Osteoblast (primary cell): ENCODE measurements at places on chromosomes 16 and 17. TPM values are rescaled to one million over a fixed set of nuclear protein-coding genes. Genes with fewer than 3 reads are reported as not detected.
A peak's percentile ranks its signal among the peaks of the same experiment; 100 is the strongest.

The ZNF629 gene
- total RNA-seq: 15.3 and 16.3 TPM in 2 replicates

The PERCC1 gene
- not detected in 2 replicates for total RNA-seq

The EIF1 gene
- 94.5 and 101 TPM in 2 replicates for total RNA-seq

The KDM6B gene
- 5.6 and 12.3 TPM in 2 replicates for total RNA-seq

The ACSM3 gene
- total RNA-seq: 0.88 and 1.1 TPM in 2 replicates

The SOX9 gene
- total RNA-seq: 6.5 and 8.3 TPM in 2 replicates

The NOL3 gene
- 9.1 and 10.9 TPM in 2 replicates for total RNA-seq

The UTS2R gene
- not detected in 2 replicates for total RNA-seq

The KCNG4 gene
- total RNA-seq: not detected in 2 replicates

DNA sequence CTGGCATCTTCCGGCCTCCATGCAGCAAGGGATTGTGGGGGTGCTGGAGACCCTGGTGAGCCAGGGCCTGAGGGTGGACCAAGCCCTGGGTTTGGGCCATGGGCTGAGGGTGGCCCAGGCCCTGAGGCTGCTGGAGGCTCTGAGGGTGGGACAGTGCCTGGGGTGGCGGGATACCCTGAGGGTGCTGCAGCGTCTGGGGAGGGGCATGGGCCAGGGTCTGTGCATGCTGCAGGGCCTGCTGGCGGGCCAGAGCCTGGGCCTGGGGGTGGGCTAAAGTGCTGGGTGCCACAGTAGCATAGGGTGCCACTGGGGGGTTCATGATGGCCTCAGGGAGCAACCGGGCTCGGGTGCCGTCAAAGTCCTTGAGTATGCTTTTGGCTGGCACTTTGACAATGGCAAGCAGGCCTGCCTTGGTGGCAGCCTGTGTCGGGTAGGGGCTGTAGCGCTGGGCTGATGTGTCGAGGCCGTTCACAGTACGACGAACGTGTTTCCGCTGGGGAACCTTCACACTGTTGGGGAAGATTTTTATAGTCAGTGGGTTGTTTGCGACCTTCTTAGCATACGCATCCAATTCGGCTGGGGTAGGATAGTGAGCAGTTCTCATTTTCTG, 15.6 kb downstream of the TRAF4 start:
- peak; percentile 42 for DNase-seq

DNA sequence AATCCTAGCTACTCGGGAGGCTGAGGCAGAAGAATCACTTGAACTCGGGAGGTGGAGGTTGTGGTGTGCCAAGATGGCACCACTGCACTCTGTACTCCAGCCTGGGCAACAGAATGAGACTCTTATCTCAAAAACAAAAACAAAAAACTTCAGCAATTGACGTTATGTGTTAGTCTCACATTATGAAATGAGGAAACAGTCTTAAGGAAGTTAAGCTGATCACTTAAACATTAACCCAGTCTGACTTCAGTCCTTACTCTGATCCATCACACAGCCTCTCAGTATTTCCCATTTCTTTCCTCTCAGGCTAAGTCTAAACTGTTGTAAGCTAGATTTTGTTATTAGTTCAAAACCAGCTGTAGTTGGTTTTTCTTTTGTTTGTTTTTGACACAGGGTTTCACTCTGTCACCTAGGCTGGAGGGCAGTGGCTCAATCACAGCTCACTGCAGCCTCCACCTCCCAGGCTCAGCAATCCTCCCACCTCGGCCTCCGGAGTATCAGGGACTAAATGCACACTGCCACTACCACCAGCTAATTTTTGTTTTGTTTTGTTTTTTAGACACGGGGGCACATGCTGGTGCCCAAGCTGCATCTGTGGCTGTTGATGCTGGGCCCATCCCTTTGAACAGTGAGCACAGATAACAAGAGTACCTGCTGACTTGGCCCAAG, 6.3 kb downstream of the JPT1 start:
- DNase-seq: no peak

GRCh38 chr16:84521497-84521770, 17.0 kb upstream of the MEAK7 start:
- no peak for DNase-seq

GRCh38 chr17:50480854-50481490, 2.3 kb downstream of the RSAD1 start:
- no peak for DNase-seq

DNA sequence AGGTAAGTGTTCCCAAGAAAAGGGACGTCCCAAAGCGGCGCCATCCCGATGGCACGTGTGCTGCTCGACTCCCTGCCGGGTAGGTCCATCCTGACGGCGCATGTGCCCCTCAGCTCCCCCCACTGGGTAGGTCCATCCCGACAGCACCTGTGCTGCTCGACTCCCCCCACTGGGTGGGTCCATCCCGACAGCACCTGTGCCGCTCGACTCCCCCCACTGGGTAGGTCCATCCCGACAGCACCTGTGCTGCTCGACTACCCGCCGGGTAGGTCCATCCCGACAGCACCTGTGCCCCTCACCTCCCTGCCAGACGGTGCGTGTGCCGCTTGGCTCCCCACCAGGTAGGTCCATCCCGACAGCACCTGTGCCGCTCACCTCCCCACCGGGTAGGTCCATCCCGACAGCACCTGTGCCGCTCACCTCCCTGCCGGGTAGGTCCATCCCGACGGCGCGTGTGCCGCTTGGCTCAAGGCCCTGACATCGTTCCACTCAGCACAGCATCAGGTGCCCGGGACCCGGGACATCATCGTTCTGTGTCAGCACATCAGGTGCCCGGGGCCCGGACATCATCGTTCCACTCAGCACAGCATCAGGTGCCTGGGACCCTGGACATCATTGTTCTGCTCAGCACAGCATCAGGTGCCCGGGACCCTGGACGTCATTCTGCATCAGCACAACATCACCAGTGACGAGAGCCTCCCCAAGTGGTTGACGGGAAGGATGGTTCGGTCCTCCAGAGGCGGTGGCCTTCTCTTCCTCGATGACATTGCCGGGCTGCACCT, 5.7 kb upstream of the FN3K start:
- peak; percentile 73 for DNase-seq

DNA sequence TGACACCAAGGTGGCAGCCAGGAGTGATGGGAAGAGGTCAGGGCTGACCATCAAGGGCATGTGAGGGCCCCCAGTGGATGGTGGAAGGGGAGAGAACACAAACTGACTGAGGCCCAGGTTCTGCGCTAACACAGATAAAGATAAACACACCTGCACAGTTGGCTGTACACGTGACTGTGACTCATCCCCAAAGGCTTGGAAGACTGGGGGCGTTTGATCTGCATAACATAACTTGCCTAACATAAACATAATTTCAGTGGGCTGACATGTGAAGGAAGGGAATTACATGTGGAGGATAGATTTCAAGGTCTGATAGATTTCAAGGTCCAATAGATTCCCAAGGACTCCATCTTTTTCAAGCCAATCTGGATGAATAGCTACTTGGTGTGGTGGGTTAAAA, 100.9 kb upstream of the TNRC6C start:
- DNase-seq: peak; percentile 36

GRCh38 chr16:58442547-58442946, 50.3 kb downstream of the GINS3 start:
- no peak for DNase-seq

GRCh38 chr16:87585442-87586200, 16.7 kb upstream of the JPH3 start:
- DNase-seq: peak; percentile 38

DNA sequence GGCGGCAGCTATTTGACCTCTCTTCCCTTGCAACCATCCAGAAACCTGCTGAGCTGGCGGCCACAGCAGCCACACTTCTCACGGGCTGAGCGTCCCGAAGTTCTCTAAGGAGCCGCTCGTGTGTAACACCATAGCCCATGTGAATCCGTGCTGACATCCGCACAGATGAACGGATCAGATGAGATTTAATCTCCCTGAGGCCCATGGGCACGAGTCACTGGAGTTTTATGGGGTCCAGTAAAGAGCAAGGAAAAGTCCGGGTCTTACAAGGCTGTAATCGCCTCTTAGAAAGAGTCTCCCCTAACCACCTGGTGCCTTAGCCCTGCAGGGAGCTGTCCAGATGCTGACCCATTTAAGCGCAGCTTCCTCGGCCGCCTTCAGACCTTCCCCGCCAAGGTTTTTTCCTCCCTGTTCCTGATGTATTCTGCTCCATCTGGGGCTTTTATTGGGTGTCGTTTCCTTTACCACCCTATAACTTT, 5.5 kb upstream of the CACNG5 start:
- peak; percentile 95 for DNase-seq

GRCh38 chr16:80208015-80208414, 332.8 kb upstream of the DYNLRB2 start:
- no peak for DNase-seq

GRCh38 chr17:66255112-66255511, 25.9 kb upstream of the APOH start:
- peak; percentile 90 for DNase-seq

- peak; percentile 92 for DNase-seq
These were observed 13.3 kb upstream of the CD300LD start for GRCh38 chr17:74605361-74605760.

DNA sequence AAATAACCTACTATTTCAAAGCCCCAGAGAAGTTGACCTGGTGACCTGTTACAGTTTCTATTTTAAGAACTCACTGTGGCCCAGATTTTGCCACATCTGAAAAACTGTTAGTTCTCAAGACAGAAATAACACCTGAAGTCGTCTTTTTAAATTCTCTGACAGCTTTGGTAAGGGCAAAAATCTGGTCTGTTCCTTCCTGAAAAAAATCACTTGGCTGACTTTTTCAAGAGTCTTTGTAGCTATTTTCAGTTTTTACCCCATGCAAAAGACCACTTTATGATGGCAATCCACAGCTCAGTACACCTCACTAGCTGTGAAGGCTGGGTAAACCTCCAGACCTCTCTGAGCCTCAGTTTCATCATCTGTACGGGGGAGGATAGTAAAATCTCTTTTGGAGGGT, 60.7 kb upstream of the SREBF1 start:
- no peak for DNase-seq

DNA sequence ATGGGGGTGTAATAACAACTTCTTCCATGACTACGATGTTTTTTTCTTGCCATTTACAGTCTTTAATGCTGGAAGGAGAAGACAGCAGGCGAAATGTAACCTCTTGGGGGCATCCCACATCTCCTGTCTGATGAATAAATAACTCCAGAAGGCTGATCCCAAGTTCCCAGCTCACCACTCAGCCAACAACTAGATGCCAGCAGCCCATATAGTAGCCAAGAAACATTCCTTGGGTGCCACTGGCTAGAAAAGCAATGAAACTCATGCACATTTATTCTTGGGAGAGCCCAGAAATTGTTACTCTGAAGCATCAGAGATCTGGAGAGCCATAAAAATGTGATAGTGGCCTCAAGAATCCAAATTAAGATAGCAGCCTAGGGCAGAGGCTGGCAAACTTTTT, 22.7 kb upstream of the TMEM101 start:
- DNase-seq: peak; percentile 39

- DNase-seq: no peak
These were observed 311.7 kb downstream of the BCAS3 start for GRCh38 chr17:60989379-60989778.

DNA sequence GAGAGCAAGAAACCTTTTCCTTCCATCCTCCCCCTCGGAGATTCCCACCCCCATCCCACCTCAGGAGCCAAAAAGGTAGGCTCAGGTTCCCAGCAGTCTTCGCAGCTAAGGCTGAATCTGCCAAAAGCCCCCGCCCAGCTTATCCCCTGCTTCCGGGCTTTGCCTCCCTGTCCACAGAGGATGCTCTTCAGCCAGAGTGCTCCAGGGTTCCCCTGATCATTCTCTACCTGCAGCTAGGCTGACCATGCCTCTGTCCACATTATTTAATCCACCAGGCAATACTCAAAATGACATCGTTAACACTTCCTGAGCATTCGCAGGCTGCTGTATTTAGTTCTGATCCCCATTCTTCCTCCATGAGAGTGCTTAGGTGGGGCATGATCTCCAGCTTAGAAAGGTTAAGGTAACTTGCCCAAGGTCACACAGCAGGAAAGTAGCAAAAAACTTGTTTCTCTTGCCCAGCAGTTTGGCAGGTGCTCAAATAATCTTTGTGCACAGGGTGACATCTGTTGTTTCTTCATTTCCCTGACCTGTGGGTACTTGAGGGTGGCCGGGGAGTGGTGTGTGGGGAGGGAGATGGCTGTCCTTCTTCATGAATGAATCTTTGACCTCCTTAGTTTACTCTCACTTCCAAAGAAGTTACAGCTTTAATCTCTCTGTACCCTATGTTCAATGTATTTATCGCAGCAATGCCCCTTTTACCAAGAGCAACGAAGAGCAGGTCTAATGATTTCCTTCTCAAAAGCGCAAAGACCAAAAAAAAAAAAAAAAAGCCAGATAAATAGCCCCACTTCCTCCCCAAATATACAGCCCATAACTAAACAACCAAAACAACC, 848 bp upstream of the TBKBP1 start:
- DNase-seq: no peak

DNA sequence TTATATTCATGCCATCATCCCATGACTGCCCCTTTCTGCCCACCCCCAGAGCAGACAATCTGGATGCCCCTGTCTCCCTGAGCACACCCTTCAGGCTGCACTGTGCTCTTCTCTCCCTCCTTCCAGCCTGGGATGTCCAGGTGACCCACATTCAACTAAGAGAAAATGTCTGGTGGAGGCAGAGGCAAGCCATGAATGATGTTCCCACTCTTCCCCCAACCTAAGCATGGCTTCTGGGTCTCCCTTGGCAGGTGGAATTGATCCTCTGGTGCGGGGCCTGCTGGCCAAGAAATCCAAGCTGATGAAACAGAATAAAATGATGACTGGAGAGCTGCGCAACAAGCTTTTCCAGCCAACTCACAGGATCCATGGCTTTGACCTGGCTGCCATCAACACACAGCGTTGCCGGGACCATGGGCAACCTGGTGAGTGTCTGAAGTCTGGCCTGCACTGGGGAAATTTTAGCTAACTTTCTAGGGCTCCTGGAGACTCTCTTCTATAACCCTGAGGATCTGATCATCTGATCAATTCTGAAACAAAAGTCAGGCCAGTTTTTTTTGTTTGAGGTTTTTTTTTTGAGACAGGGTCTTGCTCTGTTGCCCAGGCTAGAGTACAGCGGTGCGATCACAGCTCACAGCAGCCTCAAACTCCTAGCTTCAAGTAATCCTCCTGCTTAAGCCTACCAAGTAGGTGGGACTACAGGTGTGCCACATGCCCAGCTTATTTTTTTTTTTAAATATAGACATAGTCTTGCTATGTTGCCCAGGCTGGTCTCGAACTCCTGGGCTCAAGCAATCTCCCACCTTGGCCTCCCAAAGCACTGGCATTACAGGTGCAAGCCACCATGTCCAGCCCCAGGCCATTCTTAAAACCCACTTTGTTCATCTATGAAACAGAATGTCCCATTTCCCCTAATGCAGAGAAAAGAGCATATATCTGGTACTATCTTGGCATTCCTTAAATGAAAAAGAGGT, 14.5 kb downstream of the MPO start:
- no peak for DNase-seq

- peak; percentile 78 for DNase-seq
These were observed 26.8 kb downstream of the TRPV2 start for GRCh38 chr17:16442141-16442540.

GRCh38 chr17:49486012-49486641, 9.0 kb upstream of the NGFR start:
- no peak for DNase-seq

- DNase-seq: peak; percentile 65
These were observed 6.0 kb downstream of the ST3GAL2 start for GRCh38 chr16:70432723-70433457.
